ENCODE measurements at places on chromosomes 6 and 20. TPM values are rescaled to one million over a fixed set of nuclear protein-coding genes. Genes with fewer than 3 reads are reported as not detected.

GRCh38 chr6:165042912-165043311 lies 266.5 kb downstream of the C6orf118 start:
- DNase-seq: no peak

- no peak for DNase-seq
Measured at GRCh38 chr6:122069932-122070331, 329.5 kb upstream of the HSF2 start.

The MLIP gene
- not detected for total RNA-seq

DNA sequence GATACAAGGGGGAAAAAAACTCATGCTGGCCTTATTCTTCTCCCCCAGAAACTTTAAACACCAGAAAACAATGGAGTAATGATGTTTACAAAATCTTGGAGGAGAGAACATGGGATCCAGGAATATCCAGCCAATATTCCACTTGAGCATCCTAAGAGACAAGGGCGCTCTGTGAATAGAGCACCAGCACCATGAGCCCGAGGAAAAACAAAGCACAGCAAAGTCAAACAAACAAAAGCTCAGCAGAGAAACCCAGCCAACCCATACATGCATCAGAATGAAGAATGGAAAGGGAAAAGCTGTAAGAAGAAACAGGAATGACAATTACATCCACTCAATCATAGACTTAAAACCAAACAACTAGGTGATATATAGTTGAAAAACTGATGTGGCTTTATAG lies 4.6 kb upstream of the NAA20 start:
- no peak for DNase-seq

The GGTLC1 gene
- not detected for total RNA-seq

The POM121L2 gene
- total RNA-seq: not detected

DNA sequence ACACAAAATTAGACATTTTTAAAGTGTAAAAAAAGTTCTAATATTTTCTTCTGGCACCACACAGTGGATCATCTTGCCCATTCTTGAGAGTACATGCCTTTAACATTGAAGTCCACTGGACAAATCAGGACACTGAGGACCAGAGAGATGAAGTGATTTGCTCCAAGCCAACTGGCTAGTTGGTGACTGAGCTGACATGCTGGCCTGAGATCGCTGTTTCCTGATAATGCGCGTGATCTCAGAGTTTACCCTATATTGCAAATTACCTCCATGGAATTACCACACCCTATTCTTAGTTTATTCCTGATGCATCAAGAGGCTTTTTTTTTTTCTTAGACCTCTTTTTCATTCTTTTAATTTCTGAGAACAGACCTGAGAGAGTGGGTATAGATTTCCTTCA lies 432.8 kb downstream of the CD83 start:
- DNase-seq: no peak

DNA sequence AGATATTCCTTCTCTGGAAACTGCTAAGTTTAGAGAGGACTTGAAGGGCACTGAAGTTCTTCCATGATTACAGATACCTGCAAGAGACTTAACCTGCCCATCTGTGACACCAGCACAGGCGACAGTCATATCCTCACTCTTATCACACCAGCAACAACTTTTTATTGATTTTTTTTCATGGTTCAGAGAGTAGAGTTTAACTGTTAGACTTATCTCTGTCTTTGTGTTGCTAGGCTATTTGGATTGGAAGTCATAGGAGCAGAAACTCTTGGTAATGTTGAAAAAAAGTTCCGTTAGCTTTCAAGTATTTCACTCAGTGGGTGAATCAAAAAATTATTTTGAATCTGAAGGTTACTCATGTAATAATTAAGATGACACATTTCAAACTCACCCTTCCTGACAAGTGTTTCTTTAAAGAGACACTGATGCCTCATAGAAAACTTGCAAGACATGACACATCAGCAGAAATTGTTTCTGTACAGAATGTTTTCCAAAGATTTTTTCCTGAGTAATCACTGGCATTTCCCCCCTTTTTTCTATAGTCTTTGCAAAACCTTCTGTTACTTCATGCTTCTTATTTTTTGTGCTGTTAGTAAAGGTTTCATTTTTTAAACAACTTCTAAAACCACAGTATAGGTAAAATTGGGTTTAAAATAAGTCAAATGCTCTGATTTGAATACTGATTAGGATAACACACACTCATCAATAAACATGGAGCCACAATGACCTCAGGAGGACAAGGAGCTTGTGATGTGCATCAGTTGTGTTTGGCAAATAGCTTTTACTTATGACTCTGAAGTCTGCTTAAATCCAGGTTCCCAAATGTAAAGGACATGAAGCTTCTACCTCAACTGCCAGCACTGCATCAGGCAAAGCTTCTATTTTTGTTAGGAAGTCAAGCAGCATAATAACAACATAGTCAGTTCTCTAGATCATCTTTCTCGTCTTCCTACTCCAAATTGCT lies 252.9 kb upstream of the MAN1A1 start:
- no peak for DNase-seq

DNA sequence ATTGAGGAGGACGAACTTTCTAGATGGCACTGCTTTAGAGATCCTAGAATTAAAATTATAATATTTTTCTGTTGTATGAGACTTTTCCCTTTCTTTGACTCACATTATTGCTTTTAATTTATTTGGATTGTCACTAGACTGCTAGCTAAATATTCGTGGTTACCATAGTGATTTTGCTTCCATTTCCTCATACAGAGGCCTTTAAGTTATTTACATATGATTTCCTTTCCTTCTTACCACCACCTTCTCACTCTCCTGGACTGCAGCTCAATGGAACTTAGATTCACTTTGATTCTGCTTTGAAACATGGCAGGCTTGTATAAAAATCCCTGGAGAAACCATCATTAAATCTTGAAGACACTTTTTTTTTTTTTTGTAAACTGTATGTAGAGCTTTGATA lies 222.9 kb downstream of the LAMA2 start:
- no peak for DNase-seq

GRCh38 chr6:153725456-153725855 lies 313.6 kb upstream of the OPRM1 start:
- no peak for DNase-seq
